ENCODE measurements at places on chromosomes 2 and 18. TPM values are rescaled to one million over a fixed set of nuclear protein-coding genes. Genes with fewer than 3 reads are reported as not detected.
A peak's percentile ranks its signal among the peaks of the same experiment; 100 is the strongest.

DNA sequence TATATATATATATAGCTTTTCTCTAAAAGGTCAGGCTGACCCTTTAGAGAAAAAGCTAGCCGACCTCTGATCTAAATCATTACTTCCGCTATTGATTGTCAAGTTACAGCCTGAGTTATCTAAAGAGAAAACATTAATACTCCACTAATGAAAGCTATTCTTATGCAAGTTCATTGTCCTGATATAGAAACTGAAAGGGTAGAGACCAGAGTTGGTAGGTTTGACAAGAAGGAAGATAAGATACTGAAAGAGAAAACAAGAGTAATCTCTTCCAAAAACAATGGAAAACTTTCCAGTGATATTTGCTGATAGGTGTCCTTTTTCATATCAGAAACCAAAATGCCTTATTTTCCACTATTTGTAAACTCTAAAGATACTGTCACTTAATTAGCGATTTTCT lies 62.8 kb upstream of the SLC39A10 start:
- no peak overlapping the region for H3K4me3 ChIP-seq
- no peaks in the 10 kb centered on the region for H3K27me3 ChIP-seq
- H3K27ac ChIP-seq, result no peak overlapping the region
- no peaks in the 10 kb centered on the region for H3K4me1 ChIP-seq

GRCh38 chr2:170204298-170204951 lies 26.5 kb downstream of the MYO3B start:
- no peaks in the 10 kb centered on the region for H3K27me3 ChIP-seq
- no peaks in the 10 kb centered on the region for H3K36me3 ChIP-seq
- no peaks in the 10 kb centered on the region for H3K4me1 ChIP-seq
- no peak overlapping the region for H3K27ac ChIP-seq
- no peak for DNase-seq

SCLY gene
- total RNA-seq, result 26.6 TPM

DNA sequence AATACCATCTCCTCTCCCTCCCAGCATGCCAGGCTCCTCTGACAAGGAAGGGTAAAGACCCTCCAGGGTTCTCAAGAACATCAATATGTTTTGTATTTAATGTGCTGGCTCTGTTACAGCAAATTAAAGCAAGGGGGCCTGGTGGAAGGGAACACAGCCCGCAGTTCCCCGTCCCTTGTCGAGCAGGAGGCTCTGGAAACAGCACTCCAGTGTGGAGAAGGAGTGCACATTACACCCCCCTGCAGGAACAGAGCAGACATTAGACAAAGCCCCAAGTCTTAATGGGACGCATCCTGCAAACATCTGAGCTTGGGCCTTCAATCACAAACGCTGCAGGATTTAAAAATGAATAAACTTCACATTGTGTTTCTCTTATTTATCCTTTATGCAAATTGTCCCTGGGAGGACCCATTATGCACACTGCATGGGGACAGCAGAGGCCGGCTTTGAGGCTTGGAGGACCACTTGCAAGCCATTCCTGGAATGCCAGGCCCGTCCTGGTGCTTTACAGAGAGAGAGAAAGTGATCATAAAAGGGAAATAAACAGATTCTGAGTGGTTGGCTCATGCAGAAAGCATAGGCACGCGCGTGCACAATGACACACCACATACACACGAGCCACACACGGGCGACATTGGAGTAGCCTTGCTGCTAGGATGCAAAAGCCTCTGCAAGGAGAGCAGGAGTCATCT lies 328.7 kb downstream of the SMAD2 start:
- H3K27ac ChIP-seq, result no peak overlapping the region
- no peaks in the 10 kb centered on the region for H3K4me1 ChIP-seq
- DNase-seq, result no peak
- H3K36me3 ChIP-seq, result no peaks in the 10 kb centered on the region
- H3K27me3 ChIP-seq, result peaks cover 10% of the 10 kb centered on the region
- H3K4me3 ChIP-seq, result no peak overlapping the region

GRCh38 chr2:181224866-181225265 lies 232.3 kb upstream of the ITGA4 start:
- H3K4me3 ChIP-seq, result no peak overlapping the region
- peak overlapping the region; percentile 83 for H3K27ac ChIP-seq
- no peaks in the 10 kb centered on the region for H3K27me3 ChIP-seq
- H3K36me3 ChIP-seq, result no peaks in the 10 kb centered on the region
- H3K4me1 ChIP-seq, result no peaks in the 10 kb centered on the region

RAB17 gene
- 0.62 TPM for total RNA-seq

ANKRD53 gene
- 0.88 TPM for total RNA-seq

DNA sequence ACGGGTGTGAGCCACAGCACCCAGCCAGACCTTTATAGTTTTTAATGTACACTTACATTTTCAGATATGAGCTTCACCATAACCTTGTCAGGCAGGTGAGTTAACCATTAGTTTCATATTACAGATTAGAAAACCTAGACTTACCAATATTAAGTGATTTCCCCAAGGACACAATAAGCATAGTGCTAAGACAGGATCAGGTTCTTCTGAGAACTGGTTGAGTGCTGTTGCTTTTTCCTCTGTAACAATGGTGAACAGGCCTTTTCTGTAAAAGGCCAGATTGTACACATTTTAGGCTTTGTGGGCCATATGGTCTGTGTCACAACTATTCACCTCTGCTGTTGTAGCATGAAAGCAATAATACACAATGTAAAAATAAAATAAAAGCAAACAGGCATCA lies 332.0 kb downstream of the PIK3C3 start:
- H3K27ac ChIP-seq, result no peak overlapping the region
- no peaks in the 10 kb centered on the region for H3K27me3 ChIP-seq
- H3K4me3 ChIP-seq, result no peak overlapping the region
- no peaks in the 10 kb centered on the region for H3K36me3 ChIP-seq
- no peak for DNase-seq
- H3K4me1 ChIP-seq, result no peaks in the 10 kb centered on the region

DNA sequence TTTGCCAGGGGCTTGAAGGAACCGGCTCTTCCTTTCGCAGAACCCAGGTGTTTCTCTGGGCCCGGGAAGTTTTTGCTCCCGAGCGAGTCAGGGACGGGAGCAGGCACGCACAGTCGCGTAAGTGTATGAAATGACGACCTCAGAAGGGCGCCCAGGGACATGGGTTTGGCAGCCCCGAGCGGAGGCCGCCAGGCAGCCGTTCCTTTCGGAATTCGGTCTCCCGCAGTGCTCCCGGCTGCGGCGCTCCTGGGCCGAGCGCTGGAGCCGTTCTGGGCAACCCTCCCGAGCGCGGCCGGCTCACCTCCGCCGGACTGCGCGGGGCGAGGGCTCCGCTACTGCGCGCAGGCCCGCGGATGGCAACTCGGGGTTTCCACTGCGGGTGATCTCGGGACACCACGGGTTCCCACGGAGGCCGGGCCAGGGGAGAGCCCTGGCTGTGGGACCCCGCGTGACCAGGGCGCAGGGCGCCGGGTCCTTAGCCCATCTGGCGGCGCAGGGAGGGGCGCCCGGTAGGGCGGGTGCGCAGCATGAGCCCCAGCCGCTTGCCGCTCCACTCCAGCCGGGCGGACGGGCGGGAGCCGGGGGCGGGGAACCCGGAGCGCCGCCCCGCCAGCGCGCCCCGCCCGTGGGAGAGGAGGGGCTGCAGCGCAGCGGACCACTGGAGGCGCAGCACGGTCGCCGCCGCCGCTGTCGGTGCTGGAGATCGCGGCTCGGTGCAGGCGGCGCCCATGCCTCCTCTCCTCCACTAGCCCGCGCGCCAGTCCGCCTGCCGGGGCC lies at the start of gene OSBPL6:
TSS of gene OSBPL6 (plus strand) at position 690 of the 777 bp plus-strand sequence. CDS start 111,673 bp downstream, outside the sequence.
- DNase-seq, result peak; percentile 57
- peaks cover 7% of the 10 kb centered on the region for H3K4me1 ChIP-seq
- H3K36me3 ChIP-seq, result no peaks in the 10 kb centered on the region
- H3K27ac ChIP-seq, result no peak within 1 kb of the TSS

FOXI3 gene
- total RNA-seq, result not detected

GRCh38 chr2:191299010-191299409 lies 53.8 kb downstream of the MYO1B start:
- no peak overlapping the region for H3K4me3 ChIP-seq
- H3K27ac ChIP-seq, result no peak overlapping the region
- no peaks in the 10 kb centered on the region for H3K27me3 ChIP-seq

GRCh38 chr2:8090748-8091700 lies 590.8 kb upstream of the ID2 start:
- H3K4me1 ChIP-seq, result no peaks in the 10 kb centered on the region
- H3K4me3 ChIP-seq, result no peak overlapping the region
- H3K27ac ChIP-seq, result no peak overlapping the region
- H3K36me3 ChIP-seq, result no peaks in the 10 kb centered on the region

- no peaks in the 10 kb centered on the region for H3K36me3 ChIP-seq
- no peak overlapping the region for H3K4me3 ChIP-seq
- H3K4me1 ChIP-seq, result no peaks in the 10 kb centered on the region
- DNase-seq, result no peak
Observed at GRCh38 chr2:200356321-200356720, 49.8 kb downstream of the SPATS2L start.

GRCh38 chr2:168336786-168337388 lies 89.5 kb upstream of the STK39 start:
- H3K36me3 ChIP-seq, result no peaks in the 10 kb centered on the region
- DNase-seq, result peak; percentile 48
- no peaks in the 10 kb centered on the region for H3K4me1 ChIP-seq
- H3K27me3 ChIP-seq, result no peaks in the 10 kb centered on the region
- no peak overlapping the region for H3K4me3 ChIP-seq

DNA sequence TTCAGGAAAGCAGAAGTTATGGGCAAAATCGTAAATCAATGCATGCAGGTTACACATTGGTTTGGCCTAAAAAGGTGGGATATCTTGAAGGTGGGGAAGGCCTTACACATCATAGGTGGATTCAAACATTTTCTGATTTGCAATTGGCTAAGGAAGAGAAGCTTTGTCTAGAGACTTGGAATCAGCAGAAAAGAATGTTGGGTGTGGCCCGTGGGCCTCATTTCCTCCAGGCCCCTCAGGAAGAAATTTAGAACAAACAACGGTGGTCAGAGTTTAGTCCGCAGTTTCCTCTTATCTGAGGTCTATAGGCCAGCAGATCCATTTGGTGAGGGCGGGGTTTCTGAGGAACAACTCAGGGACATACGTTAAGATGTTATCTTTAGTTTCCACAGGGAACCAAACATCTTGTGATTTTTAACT lies 50.9 kb upstream of the AFF3 start:
- no peak overlapping the region for H3K4me3 ChIP-seq
- no peak overlapping the region for H3K27ac ChIP-seq
- no peak for DNase-seq
- no peaks in the 10 kb centered on the region for H3K27me3 ChIP-seq

SP140L gene
- 104 TPM for total RNA-seq

GRCh38 chr2:172817411-172817810 lies 81.8 kb downstream of the RAPGEF4 start:
- H3K4me3 ChIP-seq, result no peak overlapping the region
- H3K36me3 ChIP-seq, result no peaks in the 10 kb centered on the region
- no peak overlapping the region for H3K27ac ChIP-seq
- no peaks in the 10 kb centered on the region for H3K27me3 ChIP-seq
- DNase-seq, result no peak
- H3K4me1 ChIP-seq, result no peaks in the 10 kb centered on the region

DNA sequence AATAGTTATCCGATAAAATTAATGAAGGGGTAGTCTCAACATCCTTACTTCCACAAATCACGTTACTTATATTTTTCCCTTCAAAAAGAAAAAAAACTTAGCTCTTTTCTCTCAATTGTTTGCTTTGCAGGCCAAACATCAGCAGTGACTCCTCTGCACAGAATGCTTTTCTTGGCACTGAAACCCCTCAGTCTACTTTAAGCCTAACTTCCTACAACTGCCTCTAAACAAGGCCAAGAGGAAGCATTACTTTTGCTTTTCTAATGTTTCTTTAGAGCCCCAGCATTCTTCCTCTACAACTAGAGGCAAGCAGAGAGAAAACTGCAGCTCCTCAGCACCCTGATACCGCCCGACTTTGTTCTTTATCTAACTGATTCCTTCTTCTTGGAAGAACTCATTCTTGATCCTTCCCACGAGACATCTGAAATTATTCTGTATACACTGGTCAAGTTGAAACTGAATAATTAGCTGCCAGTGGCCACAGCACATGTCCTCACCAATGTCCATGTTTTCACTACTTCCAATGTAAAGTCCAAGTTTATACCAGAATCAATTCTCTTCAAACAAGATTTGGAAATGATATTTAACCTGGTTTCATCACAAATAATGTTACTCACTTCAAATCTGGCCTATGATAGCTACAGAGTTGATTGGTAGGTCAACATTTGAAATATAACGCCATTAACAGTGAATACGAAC lies 55.3 kb downstream of the DTNB start:
- no peak overlapping the region for H3K27ac ChIP-seq
- H3K27me3 ChIP-seq, result no peaks in the 10 kb centered on the region
- H3K4me1 ChIP-seq, result no peaks in the 10 kb centered on the region
- no peaks in the 10 kb centered on the region for H3K36me3 ChIP-seq
- DNase-seq, result no peak

GRCh38 chr2:173087793-173088496 lies 12.3 kb downstream of the MAP3K20 start:
- no peaks in the 10 kb centered on the region for H3K36me3 ChIP-seq
- H3K27me3 ChIP-seq, result no peaks in the 10 kb centered on the region
- no peak for DNase-seq

- no peaks in the 10 kb centered on the region for H3K36me3 ChIP-seq
- DNase-seq, result no peak
- H3K27me3 ChIP-seq, result no peaks in the 10 kb centered on the region
- H3K4me1 ChIP-seq, result no peaks in the 10 kb centered on the region
Observed at GRCh38 chr18:24770311-24771024, 310.0 kb downstream of the HRH4 start.

All from T-cell (primary cell).